ENCODE measurements at places on chromosomes 16 and 17.

DNA sequence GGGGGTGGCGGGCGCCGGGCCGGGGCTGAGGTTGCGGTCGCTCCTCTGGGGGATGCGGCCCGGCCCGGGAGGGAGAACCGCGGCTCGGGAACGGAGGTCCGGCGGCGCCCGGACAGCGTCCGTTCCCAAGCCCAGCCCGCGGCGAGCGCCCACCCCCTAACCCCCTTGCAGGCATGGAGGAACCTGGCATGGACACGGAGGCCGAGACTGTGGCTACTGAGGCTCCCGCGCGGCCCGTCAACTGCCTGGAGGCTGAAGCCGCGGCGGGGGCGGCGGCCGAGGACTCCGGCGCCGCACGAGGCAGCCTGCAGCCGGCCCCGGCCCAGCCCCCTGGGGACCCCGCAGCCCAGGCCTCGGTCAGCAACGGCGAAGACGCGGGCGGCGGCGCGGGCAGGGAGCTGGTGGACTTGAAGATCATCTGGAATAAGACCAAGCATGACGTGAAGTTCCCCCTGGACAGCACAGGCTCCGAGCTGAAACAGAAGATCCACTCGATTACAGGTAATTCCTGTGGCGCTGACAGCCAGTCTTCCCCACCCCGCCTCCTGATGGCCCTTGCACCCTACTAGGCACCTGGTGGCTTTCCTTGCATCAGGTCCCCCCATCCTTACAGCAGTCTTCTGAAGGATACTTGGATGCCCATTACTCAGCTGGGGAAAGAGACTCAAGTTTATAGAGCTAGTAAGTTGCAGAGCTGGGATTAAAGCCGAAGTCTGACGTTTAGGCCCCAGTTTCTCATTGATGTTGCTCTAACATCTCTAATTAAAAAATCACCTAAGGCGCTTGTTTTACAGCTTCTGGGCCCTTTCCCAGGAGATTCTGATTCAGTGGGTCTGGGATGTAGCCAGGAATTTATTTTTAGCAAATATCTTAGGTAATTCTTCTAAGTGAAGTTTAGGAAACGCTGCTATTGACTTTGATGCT is 514 bp downstream of the UBFD1 start:
- DNase-seq, result no peak

DNA sequence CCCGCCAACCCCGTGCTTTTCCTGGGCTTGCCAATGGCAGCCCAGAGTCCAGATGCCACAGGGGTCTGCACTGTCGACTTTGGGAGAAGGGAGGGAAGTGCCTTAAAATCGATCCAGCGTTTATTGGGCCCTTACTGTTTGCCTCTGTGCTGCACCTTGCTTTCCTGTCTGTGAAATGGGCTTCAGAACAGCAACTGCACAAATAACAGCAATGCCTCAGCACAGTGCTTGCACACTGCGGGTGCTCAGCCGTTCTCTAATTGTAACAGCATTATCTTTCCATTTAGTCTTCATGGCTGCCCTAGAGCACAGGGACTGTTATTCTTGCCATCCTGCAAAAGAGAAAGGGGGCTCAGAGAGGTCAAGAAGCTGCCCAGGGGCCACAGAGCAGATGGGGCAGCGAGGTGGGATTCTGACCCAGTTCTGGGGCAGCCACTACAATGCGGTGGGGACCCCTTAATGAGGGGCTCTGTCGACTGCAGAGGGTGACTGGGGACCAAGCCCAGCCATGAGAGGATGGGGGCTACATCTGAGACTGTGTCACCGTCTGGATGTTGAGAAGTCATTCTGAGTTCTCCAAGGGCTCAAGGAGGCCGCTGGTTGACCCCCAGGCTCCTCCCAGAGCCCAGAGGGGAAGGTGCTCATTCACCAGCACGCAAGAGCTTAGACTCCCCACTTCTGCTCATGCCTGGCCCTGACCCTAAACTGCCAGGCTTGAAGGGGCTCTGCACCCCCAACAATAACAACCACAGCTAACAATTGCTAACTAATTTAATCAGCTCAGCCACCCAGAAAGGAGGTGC is 9.4 kb upstream of the FOXF1 start:
- DNase-seq, result no peak

- DNase-seq, result no peak
Observed at GRCh38 chr16:60073376-60073775, 1339.3 kb upstream of the GOT2 start.

- no peak for DNase-seq
Observed at GRCh38 chr16:2035431-2036199, 8.9 kb downstream of the NHERF2 start.

DNA sequence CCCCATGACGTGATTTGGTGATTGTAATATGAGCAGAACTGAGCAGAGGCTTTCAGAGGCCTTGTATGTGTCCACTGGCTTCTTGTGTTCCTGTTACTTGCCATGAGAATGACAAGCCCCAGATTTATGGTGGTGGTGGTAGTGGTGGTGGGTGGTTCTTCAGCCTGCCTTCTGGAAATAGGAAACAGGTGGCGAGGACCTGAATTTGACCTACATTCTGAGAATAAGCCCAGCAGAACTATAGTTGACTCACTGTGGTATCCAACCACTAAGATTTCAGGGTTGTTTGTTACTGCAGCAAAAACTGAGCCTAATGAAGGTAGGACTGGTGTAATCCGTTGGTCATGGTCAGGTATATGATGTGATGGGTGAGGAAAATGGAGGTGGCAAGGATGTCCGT is 93.0 kb downstream of the SHISA9 start:
- no peak for DNase-seq

DNA sequence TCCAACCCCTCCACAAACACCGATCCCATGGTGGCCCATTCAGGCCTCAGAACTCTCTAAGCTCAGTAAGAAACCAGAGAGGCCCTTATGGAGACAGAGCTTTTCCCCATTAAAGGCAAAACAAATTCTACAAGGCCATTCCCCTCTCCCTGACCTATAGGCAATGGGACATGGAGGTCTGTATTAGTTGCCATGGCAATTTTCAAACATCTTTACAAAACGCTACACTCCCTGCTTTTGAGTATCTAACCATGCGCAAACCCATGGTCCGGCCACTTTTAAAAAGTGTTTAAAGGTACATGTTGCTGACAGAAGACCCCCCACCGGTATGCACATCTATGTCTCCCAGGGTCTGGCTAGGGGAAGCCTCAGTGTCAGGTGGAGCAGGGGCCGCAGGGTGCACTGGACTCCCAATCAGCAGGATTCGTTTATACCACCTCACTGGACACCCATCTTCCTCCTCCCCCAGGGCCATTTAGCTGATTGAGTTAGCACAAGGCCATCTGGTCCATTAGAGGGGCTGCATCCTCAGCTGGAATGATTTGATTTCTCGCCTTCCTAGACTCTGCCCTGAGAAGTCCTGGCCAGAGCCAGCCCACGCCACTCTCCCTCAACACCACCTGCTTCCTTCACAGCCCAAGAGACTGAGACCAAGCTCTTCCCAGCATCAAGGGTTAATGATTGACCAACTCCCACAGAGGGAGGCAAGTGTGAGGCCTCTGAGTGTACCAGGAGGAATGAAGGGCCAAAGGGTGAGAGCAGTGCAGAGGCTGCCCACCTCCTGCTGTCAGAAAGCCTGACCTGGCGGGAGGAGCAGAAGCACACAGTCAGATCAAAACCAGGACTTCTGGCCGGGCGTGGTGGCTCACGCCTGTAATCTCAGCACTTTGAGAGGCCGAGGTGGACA is 10.9 kb downstream of the ACLY start:
- DNase-seq, result no peak

DNA sequence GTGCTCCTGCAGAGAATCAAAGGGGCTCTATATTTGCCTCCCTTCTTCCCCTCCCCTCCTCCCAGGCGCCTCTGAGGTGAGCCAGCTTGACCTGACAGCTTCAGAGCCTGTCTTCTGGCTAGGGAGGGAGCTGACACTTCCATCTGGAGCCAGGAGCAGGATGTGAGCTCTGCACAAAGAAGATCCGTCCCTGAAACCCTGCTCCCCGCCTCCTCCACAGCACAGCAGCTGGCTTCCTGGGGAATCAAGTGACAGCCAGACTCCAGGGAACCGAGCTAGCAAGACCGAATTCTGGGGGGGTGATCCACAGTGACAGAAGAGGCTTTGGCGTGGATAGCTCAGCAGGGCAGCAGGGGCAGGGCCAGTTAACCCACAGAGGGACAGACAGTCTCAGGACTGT is 37.2 kb downstream of the CCDC182 start:
- no peak for DNase-seq

GRCh38 chr16:15647294-15648014 is 2.6 kb upstream of the NDE1 start:
- no peak for DNase-seq

DNA sequence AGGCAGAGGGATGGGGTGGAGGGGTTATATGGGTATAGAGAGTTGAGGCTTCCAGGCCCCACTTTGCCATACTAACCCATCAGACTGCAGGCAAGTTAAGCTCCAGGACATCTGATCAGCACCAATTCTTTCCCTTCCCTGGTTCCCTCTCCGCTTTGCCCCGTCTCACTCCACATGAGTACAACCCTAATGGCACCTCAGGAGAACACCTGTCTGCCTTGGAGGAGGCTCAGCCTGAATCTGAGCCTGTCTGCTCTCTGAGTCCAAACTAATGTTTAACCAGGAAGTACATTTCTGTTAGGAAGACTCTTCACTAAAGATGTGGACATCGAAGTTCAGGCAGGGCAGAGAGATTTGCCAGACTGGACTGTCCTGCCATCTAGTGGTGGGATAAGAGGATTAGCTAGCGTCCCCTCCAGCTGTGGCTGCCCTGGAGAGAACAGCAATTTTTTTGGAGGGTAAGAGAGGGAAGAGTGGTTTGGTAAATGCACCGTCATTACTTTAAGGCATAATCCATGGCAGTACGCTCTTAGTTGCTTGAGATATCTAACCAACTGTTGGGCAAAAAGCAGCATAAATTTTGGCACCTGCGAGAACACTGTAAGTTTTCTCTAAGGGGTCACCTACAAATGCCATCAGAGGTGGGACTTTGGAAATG is 29.2 kb upstream of the LRRC75A start:
- DNase-seq, result peak; percentile 35

DNA sequence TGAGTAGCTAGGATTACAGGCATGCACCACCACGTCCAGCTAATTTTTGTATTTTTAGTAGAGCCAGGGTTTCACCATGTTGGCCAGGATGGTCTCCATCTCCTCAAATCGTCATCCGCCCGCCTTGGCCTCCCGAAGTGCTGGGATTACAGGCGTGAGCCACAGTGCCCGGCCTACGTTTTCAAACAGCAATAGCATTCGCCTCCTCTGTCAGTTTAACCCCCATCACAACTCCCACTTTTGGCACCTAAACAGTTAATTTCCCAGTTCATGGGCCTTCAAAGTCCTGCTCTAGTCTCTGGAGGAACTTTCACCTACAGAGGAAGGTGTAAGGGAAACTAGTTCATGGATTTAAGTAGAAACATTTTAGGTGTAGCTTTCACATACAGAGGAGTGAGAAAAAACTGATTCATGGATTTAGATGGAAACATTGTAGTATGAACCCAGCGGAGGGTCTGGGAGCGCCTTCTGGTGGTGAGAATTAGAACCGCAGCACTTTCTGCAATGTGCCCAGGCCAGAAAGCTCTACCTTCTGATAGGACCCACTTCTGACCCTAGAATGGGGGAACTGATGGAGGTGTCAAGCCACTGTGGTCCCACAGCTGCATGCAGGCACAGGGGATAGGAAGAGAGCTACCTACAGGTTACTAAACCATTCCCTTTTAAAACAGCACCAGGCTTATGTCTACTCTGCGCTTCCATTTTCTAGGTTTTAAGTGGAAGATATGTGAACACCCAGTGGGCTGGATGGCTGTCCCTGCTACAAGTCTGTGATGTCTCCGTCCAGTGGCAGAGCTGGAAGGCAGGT is 12.0 kb upstream of the MEOX1 start:
- peak; percentile 47 for DNase-seq

Measured in stimulated activated CD8-positive, alpha-beta memory T cell treated with anti-CD3 and anti-CD28 coated beads, Interleukin-15, amount 100 ng/mL, for 48 hours (primary cell).